Neuronal stem cell (in vitro differentiated cells): ENCODE measurements at places on chromosomes 1 and 21.
A peak's percentile ranks its signal among the peaks of the same experiment; 100 is the strongest.

- H3K27ac ChIP-seq, result peak overlapping the region; percentile 59
- no peaks in the 10 kb centered on the region for H3K27me3 ChIP-seq
- H3K4me1 ChIP-seq, result peaks cover 71% of the 10 kb centered on the region
- H3K36me3 ChIP-seq, result no peaks in the 10 kb centered on the region
- H3K4me3 ChIP-seq, result no peak overlapping the region
These were observed 57.0 kb upstream of the TARBP1 start for GRCh38 chr1:234535763-234536515.

DNA sequence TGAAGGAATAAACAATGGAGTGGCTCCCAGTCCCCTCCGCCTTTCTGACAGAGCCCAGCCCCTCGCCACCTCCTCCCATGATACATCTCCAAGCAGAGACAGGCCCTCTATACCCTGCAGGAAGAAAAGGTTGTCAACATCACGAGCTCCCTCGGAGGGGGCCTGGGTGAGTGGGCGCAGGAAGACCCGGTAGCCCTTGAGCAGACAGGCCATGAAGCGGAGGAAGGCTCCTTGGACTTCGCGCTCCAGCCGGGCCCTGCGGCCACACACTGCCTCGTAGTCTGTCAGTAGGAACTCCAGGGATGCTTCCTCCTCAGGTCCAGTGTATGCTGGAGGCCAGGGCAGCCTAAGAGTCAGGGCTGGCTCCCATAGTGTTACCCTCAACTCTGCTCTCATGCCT lies 7.0 kb downstream of the DENND4B start:
- no peak overlapping the region for H3K4me3 ChIP-seq
- H3K27me3 ChIP-seq, result no peaks in the 10 kb centered on the region
- H3K4me1 ChIP-seq, result no peaks in the 10 kb centered on the region
- H3K36me3 ChIP-seq, result peaks cover 91% of the 10 kb centered on the region
- DNase-seq, result no peak

- no peak overlapping the region for H3K4me3 ChIP-seq
- H3K36me3 ChIP-seq, result no peaks in the 10 kb centered on the region
- DNase-seq, result no peak
These were observed 149.0 kb downstream of the TOMM20 start for GRCh38 chr1:234979296-234980279.

DNA sequence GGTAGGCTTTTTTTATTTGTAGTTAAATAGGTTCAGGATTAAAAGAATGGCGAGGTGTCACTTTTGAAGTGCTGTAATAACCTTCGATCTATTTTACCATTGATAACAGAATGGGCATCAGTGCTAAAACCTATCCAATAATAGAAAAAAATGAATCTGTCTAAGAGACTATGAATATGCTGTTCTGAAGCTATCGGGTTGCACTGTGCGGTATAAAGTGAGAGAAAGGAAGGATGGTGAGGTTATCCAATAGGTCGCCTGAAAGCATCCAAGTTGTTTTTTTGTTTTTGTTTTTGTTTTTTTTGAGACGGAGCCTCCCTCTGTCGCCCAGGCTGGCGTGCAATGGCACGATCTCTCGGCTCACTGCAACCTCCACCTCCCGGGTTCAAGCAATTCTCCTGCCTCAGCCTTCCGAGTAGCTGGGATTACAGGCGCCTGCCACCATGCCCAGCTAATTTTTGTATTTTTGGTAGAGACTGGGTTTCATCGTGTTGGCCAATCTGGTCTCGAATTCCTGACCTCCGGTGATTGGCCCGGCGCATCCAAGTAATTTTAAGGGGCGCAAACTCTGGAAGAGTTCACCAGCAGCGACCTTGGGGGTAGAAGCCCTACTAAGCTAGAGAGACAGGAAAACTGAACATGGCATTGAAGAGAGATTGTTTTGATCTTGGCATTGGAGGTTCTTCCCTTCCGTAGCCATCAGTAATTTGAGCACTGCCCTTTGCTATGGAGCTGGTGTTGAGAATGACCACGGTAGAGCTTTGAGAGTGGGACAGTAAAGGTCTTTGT lies 8.7 kb upstream of the MDM4 start:
- H3K4me3 ChIP-seq, result peak overlapping the region; percentile 79
- no peaks in the 10 kb centered on the region for H3K36me3 ChIP-seq
- H3K27me3 ChIP-seq, result no peaks in the 10 kb centered on the region
- DNase-seq, result peak; percentile 48
- peaks cover 3% of the 10 kb centered on the region for H3K4me1 ChIP-seq

DNA sequence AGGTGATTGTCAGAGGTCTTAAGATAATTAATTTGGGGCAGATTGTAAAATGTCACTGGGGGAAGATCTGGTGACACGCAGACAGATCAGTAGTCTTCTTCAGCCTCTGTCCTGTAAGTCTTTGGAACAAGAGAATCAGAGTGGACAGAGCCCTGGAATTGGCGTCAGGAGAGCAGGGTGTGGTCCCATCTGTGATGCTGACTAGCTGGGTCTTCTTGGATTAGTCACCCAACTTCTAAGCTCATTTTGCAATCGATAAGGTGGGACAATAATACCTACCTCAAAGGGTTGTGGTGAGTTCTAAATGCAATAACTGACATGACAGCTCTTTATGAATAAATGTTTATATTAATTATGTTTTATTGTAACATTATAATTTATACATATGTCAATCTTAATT lies 4.8 kb downstream of the FASLG start:
- no peaks in the 10 kb centered on the region for H3K4me1 ChIP-seq
- H3K27me3 ChIP-seq, result no peaks in the 10 kb centered on the region
- no peak for DNase-seq
- H3K4me3 ChIP-seq, result no peak overlapping the region
- no peak overlapping the region for H3K27ac ChIP-seq
- no peaks in the 10 kb centered on the region for H3K36me3 ChIP-seq

- no peak overlapping the region for H3K4me3 ChIP-seq
- no peak for DNase-seq
- peaks cover 5% of the 10 kb centered on the region for H3K4me1 ChIP-seq
These were observed 40.2 kb downstream of the FASLG start for GRCh38 chr1:172699111-172699510.

DNA sequence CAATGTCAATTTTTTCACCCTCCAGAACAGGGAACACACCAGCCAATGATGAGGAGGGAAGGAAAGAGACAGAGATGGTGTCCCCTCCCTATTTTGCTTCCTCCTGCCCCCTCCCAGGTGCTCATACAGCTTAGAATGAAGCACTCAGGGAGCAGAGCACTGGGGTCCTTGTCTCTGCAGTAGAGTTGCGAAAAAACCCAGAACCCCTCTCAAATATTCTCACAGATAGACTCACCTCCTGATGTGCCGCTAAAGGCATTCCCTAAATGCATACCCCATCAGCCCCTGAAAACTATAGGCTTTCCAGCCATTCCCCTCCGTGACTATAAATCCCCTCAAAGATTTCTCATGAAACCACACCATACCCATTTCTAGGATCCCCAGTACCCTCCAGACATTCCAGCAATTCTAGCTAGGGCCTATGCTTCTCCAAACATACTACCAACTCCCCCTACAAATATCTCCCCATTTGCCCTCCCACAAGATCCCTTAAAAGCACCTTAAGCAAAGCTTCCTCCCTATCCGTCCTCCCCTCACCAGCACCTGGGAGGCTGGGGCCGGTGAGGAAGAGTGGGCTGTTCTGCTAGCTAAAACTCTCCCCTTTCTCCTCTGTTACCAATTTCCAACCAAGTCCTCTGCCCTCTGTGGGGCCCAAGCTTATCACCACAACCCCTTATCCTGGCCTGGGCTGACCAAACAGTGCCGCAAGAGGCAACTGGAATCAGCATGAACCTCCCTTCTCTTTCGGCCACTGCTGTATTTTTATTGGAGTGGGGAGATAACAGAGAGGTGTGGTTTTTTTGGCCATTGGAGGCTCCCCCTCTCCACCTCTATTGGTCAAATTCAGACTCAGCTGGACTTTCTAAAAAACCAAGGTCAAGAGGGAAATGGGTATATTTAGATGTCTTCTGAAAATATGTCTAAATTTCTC lies 54.7 kb downstream of the RHBG start:
- DNase-seq, result no peak
- no peak overlapping the region for H3K4me3 ChIP-seq
- no peak overlapping the region for H3K27ac ChIP-seq
- no peaks in the 10 kb centered on the region for H3K4me1 ChIP-seq
- H3K36me3 ChIP-seq, result no peaks in the 10 kb centered on the region

- H3K4me1 ChIP-seq, result peaks cover 2% of the 10 kb centered on the region
- no peak overlapping the region for H3K27ac ChIP-seq
- no peaks in the 10 kb centered on the region for H3K27me3 ChIP-seq
- H3K36me3 ChIP-seq, result no peaks in the 10 kb centered on the region
These were observed 168.6 kb upstream of the KCNK2 start for GRCh38 chr1:214913966-214914365.

- H3K27me3 ChIP-seq, result no peaks in the 10 kb centered on the region
- DNase-seq, result no peak
- no peaks in the 10 kb centered on the region for H3K36me3 ChIP-seq
- H3K4me1 ChIP-seq, result peaks cover 2% of the 10 kb centered on the region
These were observed 838.2 kb upstream of the ADGRL2 start for GRCh38 chr1:80962564-80962963.

- H3K27me3 ChIP-seq, result peaks cover 3% of the 10 kb centered on the region
- H3K4me1 ChIP-seq, result no peaks in the 10 kb centered on the region
- no peaks in the 10 kb centered on the region for H3K36me3 ChIP-seq
- DNase-seq, result no peak
- H3K4me3 ChIP-seq, result no peak overlapping the region
These were observed 42.3 kb upstream of the SYT14 start for GRCh38 chr1:209895709-209896108.

- H3K4me3 ChIP-seq, result no peak overlapping the region
- no peaks in the 10 kb centered on the region for H3K27me3 ChIP-seq
- no peaks in the 10 kb centered on the region for H3K4me1 ChIP-seq
- H3K27ac ChIP-seq, result no peak overlapping the region
- no peak for DNase-seq
- H3K36me3 ChIP-seq, result no peaks in the 10 kb centered on the region
These were observed 636.3 kb downstream of the LTN1 start for GRCh38 chr21:28356422-28356821.

GRCh38 chr21:45344576-45344975 lies 56.9 kb upstream of the POFUT2 start:
- DNase-seq, result no peak
- H3K27me3 ChIP-seq, result no peaks in the 10 kb centered on the region
- H3K4me3 ChIP-seq, result no peak overlapping the region
- no peak overlapping the region for H3K27ac ChIP-seq
- H3K4me1 ChIP-seq, result no peaks in the 10 kb centered on the region

DNA sequence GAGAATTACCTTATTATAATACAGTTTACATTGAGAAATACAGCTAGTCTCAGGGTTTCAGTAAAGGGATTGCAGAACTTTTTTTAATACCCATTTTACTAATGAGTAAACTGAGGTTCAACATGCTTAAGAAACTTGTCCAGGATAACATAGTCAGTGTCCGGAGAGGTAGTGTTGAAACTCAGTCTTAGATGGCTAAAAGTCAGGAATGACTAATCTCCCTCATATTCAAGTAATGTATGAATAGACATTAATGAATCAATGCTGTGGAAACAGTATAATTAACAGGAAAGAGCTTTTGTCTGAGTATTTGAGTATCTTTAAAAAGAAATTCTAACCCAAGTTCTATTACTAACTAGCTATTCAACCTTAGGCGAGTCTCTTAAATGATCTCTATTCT lies 397.6 kb downstream of the PLA2G4A start:
- no peak overlapping the region for H3K27ac ChIP-seq
- H3K4me3 ChIP-seq, result no peak overlapping the region
- H3K36me3 ChIP-seq, result no peaks in the 10 kb centered on the region
- H3K27me3 ChIP-seq, result no peaks in the 10 kb centered on the region

- no peaks in the 10 kb centered on the region for H3K27me3 ChIP-seq
- no peak overlapping the region for H3K27ac ChIP-seq
- DNase-seq, result no peak
- no peaks in the 10 kb centered on the region for H3K36me3 ChIP-seq
- no peak overlapping the region for H3K4me3 ChIP-seq
- H3K4me1 ChIP-seq, result peaks cover 23% of the 10 kb centered on the region
These were observed 21.7 kb downstream of the SDC3 start for GRCh38 chr1:30886710-30887428.

DNA sequence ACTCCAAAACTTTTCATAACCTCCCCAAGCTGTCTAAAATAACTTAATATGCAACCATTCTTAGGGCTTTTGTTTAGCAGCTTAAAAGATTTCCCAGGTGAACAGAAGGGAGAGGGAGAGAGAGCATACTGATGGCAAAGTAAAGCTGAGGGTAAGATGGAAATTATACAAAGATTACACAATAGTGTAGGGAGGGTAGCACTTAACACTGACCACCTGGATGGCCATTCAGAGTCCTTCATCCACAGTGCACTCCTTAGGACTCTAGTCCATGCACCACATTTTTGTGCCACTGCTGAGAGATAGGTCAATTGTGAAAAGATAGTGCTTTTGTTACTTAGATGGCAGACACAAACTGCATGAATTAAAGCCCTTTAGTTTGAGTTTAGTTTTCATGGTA lies 574.6 kb downstream of the LMO4 start:
- DNase-seq, result no peak
- no peaks in the 10 kb centered on the region for H3K36me3 ChIP-seq
- H3K4me3 ChIP-seq, result no peak overlapping the region
- no peaks in the 10 kb centered on the region for H3K27me3 ChIP-seq
- no peaks in the 10 kb centered on the region for H3K4me1 ChIP-seq

DNA sequence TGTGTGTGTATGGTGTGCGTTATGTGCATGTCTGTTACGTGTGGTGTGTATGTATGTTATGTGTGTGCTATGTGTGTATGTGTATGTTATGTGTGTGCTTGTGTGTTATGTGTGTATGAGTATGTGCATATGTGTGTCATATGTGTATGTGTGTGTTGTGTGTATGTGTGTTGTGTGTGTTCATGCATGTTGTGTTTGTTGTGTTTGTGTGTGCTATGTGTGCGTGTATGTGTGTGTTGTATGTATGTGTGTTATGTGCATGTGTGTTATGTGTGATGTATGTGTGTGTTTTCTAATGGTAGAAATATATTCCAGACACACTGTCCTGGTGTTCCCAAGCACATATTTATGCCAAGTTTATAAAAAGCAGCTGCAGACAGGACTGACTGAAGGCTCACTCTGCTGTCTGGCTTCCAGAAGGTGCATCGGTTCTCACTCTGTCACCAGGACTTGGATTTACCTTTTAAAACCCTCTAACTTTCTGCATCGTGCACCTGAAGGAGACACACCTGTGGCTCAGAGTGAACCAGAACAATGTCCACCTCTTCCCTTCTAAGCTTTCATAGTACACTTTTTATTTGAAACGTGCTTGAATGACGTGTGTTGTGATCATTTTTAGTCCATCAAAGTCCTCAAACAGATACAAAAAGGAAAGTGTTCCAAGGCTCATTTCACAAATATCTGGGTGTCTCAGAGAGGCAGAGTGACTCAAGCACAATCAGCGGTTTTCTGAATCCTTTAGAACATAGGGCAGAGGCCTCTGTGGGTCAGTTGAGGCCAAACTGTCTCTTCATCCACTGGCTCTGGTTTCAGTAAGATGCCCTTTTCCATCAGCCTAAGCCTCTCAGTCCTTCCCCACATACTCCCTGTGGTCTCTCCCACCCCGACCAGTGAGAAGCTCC lies 49.9 kb downstream of the TOMM20 start:
- H3K4me3 ChIP-seq, result no peak overlapping the region
- H3K36me3 ChIP-seq, result no peaks in the 10 kb centered on the region
- DNase-seq, result no peak
- no peak overlapping the region for H3K27ac ChIP-seq
- no peaks in the 10 kb centered on the region for H3K27me3 ChIP-seq

GRCh38 chr1:199995096-199995685 lies 32.3 kb upstream of the NR5A2 start:
- DNase-seq, result no peak
- H3K36me3 ChIP-seq, result no peaks in the 10 kb centered on the region
- no peaks in the 10 kb centered on the region for H3K4me1 ChIP-seq
- no peak overlapping the region for H3K4me3 ChIP-seq
